ENCODE measurements at places on chromosomes 13 and 19.

GRCh38 chr13:30572859-30573275 lies 44.9 kb upstream of the USPL1 start:
- no peaks in the 10 kb centered on the region for H3K36me3 ChIP-seq
- H3K4me3 ChIP-seq: peak overlapping the region; percentile 49
- H3K27me3 ChIP-seq: no peaks in the 10 kb centered on the region
- peak overlapping the region; percentile 93 for H3K27ac ChIP-seq
- H3K4me1 ChIP-seq: peaks cover 54% of the 10 kb centered on the region
- peak; percentile 58 for DNase-seq

- H3K27me3 ChIP-seq: no peaks in the 10 kb centered on the region
- peaks cover 48% of the 10 kb centered on the region for H3K36me3 ChIP-seq
- no peak for DNase-seq
- H3K4me3 ChIP-seq: no peak overlapping the region
Observed at GRCh38 chr19:7526059-7526929, 3.9 kb downstream of the MCOLN1 start.

GRCh38 chr19:2253106-2254063 lies 2.8 kb downstream of the JSRP1 start:
- no peak overlapping the region for H3K27ac ChIP-seq
- H3K36me3 ChIP-seq: peaks cover 22% of the 10 kb centered on the region
- DNase-seq: no peak
- H3K27me3 ChIP-seq: no peaks in the 10 kb centered on the region

GRCh38 chr19:3249408-3249807 lies 24.9 kb downstream of the CELF5 start:
- no peaks in the 10 kb centered on the region for H3K4me1 ChIP-seq
- no peaks in the 10 kb centered on the region for H3K27me3 ChIP-seq
- peak; percentile 45 for DNase-seq

All from DND-41 (cell line).